HL-60 (cell line): ENCODE measurements at places on chromosomes 6 and 20.

- no peak for DNase-seq
Measured at GRCh38 chr6:114096561-114097172, 125.7 kb upstream of the HDAC2 start.

DNA sequence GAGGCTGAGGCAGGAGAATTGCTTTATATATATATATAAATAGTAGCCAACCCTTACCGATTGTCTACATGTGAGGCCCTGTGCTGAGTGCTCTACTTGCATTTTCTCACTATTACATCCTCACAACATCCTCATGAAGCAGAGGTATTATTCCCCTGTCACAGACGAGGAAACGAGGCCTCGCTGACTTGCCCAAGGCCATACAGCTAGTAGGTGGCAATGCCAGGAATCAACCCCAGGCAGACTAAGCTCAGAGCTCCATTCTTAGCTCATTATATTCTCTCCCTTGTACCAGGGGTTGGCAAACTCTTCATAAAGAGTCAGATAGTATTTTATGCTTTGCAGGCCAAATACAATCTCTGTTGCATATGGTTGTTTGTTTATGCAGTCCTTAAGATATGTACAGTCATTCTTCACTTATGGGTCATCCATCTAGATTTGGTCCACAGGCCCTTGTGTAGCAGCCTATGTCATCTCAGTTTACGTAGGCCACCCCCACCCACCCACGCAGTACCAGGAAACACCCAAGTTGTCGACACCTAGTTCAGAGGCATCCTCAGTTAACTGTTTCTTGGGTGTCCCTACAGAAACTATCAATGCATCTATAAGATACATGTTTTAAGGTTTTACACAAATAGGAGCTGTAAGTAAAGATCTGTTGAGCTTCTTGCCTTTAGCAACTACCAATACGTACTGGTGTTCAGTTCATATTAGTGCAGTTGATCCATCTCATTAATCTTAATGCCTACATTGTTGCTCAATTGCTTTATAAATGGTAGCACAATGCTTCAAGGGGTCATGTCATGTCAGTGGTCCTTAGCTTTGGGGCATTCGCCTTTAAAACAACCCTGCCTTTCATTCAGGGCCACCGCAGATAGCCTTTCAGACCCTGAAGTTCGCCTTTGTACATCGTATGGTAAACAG lies 3.0 kb downstream of the CASS4 start:
- no peak for DNase-seq

GRCh38 chr20:40920291-40920690 lies 108.3 kb upstream of the TOP1 start:
- no peak for DNase-seq

DNA sequence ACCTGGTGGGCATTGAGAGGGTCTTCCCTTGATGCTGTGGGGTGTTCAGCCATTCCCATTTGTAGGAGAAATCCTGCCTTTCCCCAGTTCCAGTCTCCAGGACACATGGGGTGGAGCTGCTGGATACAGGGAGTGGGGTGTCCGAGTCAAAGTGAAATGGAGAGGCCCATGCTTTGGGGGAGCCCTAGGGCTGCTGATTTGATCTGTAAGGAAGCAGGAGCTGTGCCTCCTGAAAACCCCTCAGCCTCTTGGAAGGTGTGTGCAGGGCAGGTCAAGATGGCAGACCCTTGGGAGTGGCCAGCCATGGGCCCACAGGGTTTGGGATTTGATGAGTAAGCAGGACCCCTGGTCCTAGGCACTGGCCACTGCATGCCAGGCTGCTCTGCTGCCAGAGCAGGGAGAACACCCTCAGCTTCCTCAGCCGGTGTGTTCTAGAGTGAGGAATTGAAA lies 82.0 kb downstream of the SERAC1 start:
- DNase-seq, result no peak

- DNase-seq, result no peak
Measured at GRCh38 chr6:27766405-27766804, 145.8 kb downstream of the OR2B2 start.

DNA sequence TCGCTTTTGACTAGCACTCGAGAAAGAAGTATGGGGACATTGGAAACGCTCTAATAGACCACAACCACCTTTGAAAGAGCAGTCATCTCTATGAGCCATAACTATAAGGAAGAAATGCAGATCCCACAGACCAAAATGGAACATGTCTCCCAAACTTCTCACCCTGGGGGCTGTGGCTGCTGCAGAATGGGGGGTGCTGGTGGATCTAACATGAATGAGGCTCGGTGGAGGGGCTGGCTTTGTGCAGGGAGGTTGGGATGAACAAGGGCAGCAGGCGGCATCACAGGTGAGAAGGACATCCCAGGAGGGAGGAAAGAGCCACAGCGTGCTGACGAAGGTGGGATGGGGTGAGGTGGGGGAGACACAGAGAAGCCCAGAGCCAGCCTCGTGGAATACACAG lies 10.5 kb upstream of the CCR6 start:
- no peak for DNase-seq

DNA sequence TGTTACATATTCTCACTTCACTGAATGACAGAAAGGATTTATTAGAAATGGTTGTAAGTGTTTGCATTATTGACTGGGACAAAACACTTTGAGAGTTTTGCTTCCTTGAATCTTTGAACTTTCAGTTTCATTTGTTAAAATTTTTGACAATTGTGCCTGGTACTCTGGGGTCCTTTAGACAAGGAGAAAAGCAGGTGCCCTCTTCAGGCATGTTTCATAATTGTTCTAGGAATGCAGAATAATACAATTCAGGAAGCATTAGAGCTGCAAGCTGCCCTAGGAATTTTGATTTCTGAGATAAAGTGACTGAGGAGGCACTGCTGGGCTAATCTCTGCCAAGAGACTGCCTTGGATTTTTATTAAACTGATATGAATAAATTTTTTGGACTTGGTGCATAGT lies 49.7 kb downstream of the TOP1 start:
- no peak for DNase-seq

- no peak for DNase-seq
Measured at GRCh38 chr20:62665826-62666735, 23.8 kb downstream of the SLCO4A1 start.

GRCh38 chr6:137387096-137387764 lies 107.0 kb downstream of the OLIG3 start:
- DNase-seq, result no peak

DNA sequence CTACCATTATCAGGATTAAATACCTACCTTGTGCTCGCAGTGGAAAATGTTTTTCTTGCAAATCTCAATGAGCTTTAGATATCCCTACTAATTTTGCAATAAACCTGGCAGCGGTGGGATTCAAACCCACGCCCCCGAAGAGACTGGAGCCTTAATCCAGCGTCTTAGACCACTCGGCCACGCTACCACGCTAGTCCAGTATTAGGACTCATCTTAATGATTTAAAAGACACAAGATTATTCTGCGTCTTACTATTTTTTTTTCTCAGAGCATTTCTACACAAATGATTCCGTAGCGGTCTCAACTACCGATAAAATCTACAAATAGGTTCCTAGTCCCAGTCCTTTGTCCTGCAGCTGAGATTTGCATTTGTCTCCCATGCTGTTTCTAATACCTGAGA lies 35.2 kb upstream of the ZSCAN23 start:
- DNase-seq, result no peak

GRCh38 chr6:89430201-89430962 lies 2.6 kb upstream of the ANKRD6 start:
- no peak for DNase-seq
